Activated CD4-positive, CD25-positive, alpha-beta regulatory T cell treated with anti-CD3 and anti-CD28 coated beads, Interleukin-2, amount 50 U/mL, for 72 hours (primary cell): ENCODE measurements at places on chromosomes 4 and X.

GRCh38 chr4:66585767-66586166 is 915.5 kb upstream of the EPHA5 start:
- DNase-seq, result no peak

GRCh38 chr4:133320576-133321170 is 171.6 kb downstream of the PCDH10 start:
- DNase-seq, result no peak

DNA sequence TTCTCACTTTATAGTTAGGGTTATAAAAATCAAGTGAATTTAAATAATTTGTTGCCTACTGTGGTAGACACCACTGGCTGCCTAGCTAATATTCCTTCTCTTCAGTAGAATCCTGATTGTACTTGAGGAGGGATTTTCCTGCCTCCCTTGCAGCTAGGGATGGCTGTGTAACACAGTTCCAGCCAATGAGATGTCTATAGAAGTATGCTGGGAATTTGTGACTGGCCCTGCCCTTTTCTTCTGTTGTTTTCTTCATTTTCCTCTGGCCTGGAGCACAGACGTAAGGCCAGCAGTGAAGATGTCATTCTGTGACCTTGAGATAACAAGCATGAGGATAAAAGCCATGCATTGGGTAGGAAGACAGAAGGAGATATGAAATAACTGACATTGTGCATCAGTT is 145.1 kb downstream of the MGST2 start:
- DNase-seq, result no peak

- DNase-seq, result no peak
These were observed 40.1 kb upstream of the UGT8 start for GRCh38 chr4:114558446-114559020.

DNA sequence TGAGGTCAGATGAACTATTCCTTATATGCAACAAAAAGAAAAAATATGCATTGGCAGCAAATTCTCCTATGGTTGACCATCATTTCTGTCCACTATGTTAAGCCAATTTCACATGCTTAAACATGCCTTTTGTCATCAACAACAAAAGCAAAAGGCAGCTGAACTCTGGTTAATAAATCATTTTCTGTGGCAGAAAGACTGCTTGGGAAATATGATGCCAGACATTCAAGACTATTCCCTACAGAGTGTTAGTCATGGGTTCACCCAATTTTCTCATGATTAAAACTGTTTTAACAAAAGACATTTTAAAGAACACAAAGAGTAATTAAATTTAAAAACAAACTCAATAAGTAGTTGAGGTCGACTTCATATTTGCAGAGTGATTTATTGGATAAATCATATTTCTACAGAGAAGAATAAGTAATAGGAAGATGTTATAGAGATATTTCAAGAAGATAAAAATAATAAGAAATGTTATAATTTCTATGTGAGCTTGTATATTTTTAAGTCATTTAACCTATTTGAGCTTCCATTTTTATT is 890.6 kb downstream of the STPG2 start:
- no peak for DNase-seq

DNA sequence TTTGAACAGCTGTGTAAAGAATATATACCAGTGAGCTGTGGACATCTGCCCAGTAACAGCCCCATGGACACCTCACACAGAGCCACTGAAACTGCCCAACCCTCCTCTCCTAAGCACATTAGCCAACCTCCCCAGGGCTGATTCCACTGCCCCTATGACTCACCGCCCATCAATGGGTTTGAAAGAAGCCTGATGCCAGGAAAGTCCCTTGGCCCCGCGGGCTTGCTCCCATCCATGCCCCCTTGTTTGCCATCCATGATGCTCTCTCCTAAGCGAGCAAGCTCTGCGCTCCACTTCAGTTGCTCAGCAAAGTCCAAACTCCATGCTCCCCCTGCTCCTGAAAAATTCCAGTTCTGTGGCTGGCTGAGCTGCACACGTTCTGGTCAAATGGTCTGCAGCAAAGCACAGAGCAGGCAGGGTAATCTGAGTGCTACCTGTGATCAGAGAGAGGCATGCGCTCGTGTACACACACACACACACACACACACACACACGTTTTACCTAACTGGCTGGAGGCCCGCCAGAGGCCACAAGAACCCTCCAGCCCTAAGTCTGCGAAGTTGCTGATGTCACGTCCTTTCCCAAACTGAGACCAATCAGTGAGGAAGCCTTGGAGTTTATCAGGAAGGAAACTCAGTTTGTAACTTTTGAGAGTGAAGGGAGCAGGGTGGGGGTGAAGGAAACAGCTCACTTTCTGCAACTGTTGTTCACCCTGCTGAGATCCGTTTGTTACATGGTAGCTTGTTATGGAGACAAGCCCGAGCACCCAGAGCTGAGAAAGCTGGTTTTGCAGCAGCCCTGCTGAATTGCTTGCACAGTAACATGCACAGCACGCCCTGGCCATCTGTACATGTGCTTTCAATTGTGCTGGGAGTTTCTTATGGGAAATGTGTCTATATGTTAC is at the start of gene ASB9:
Gene ASB9 (minus strand): TSS at position 466 of the 904 bp plus-strand sequence. CDS start 209 bp downstream, at position 257.
- DNase-seq, result no peak

DNA sequence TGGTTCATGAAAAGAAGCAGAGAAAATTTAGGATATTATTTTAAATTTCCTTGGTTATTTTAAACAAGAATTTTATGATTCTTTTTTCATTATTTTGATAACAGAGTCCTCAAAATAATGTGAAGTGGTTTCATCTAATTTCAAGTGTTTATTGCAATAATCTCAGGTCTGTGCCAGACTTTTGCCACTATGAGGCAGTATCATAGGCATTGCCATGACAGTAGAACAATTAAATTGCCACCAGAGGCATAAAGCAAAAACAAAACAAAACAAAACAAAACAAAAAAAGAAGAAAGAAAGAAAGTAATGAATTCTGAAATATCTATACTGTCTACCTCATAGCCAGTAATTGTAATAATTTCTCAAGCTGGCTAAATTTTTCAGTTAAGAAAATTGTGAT is 739.2 kb downstream of the KCTD8 start:
- no peak for DNase-seq

DNA sequence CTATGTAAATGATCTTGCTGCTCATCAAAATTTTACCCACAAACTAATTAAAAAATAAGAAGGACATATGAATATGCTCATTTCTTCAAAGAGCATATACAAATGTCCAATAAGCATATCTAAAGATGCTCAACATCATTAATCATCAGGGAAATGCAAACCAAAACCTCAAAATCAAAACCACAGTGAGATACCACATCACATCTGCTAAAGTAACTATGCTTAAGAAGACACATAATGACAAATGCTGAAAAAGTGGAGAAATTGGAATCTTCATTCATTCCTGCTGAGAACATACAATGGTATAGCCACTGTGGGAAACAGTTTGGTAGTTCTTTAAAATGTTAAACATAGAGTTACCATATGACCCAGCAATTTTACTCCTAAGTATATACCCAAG is 81.9 kb downstream of the AFF2 start:
- no peak for DNase-seq

GRCh38 chr4:69781458-69782418 is 21.3 kb upstream of the SULT1B1 start:
- no peak for DNase-seq

GRCh38 chr4:54863571-54864255 is 206.0 kb downstream of the KIT start:
- DNase-seq, result no peak

DNA sequence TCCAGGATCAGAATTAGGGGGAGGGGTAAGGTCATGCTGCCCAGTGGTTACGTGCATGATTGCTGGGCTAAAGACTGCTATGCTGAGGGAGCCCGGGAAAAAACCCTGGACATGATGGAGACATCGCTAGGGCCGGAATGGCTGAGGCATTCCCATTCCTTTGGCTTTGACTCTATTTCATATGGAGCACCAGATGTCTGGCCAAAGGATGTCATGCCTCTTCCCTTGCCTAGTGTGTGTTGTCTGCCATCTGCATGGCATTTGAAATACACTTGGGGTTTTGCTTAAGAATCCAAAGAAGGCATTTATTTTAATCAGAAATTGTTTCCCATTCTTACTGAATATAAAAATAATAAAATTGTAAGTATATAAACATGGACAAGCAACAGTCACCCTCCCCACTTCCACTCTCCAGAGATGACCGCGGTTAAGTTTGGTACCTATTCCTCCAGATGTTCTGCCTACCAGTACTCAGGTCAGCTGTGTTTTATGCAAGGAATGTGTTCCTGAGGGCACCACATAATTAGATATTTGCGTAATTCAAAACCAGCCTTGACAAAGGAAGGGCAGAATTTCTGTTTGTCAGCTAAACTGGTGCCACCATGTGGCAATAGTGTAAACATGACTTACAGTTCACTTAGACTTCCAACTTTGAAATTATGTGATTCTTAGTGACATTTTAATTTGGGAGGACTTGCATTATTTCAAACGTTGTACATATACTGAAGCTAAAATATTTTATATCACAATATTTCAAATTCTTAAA is 105.9 kb downstream of the CT47B1 start:
- DNase-seq, result no peak

DNA sequence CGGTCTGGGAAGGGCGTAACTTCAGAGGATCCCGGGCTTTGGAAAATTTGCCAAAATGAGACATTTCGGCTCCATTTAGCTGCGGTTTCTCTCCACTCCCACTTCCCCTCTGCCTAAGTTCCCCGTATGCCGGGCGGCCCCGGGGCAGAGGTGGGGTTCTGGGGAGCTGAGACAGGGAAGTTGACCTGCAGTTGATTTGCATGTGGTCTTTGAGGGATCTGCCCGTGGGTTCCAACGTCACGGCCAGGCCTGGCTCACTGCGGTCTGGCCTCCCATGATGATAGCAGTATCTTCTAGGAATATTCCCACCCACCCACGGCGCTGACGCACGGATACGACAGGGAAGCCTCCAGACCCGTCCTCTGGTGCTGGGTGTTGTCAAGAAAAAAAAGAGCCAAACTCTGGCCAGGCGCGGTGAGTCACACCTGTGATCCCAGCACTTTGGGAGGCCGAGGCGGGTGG is 27.3 kb upstream of the CRLF2 start:
- DNase-seq, result no peak

DNA sequence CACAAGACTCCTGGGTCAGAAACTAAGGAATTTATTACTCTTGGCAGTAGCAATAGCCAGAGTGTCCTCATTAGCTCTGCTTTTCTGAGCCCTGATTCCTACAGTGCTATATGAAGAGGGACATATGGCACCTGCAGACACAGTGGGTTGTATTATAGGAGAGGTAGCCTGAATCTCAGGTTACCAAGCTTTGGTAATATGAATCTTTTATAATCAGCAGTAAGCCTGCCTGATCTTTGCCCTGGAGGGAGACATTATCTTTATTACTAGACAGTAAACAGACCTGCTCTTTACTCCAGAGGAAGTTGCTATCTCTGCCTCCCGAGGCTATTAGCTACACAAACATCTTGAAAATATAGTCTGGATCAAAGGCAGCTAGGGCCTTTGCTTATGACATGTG is 62.5 kb upstream of the HOPX start:
- DNase-seq, result no peak

- DNase-seq, result no peak
These were observed 30.4 kb upstream of the QRFPR start for GRCh38 chr4:121411151-121411744.

- peak; percentile 32 for DNase-seq
These were observed 618 bp downstream of the BEND4 start for GRCh38 chr4:42151568-42152506.

GRCh38 chrX:46634577-46634976 is 61.0 kb downstream of the CHST7 start:
- DNase-seq, result no peak

DNA sequence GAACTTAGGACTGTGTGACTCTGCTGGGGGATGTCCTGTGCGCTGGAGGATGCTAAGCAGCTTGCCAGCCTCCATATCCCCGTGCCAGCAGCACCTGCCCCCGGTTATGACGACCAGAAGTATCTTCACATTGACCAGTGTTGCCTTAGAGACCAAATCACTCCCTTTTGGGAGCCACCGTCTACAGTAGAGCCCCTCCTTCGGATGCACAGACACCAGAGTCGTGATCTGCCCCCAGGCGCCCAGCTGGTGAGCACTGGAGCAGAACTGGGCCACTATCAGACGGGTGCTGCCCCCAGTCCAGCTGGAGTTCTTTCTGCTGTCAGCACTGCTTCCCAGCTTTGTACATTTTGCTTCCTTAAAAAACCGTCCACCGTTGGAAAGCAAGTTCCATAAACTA is 30.0 kb upstream of the TADA2B start:
- DNase-seq, result no peak
